ENCODE measurements at places on chromosomes 1 and 21.

DNA sequence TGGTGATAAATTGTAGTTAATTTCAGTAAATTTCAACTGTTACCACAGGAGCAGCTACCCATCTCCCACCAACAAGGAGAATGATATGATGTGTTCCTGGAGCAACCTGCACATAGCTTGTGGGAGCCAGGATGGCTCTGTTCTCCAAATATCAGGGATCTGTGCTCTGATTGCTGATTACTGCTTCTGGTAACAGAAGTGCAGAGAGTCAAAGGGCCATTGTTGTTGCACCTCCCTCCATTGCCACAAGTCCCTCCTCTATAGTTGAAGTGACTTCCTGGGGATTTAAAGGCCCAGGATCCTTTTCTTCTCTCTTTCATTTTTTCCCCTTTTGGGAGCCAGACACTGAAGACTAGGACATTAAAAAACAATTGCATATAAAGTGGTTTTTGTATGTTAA lies 51.6 kb upstream of the HPDL start:
- no peak for DNase-seq

- DNase-seq = no peak
These were observed 1.8 kb downstream of the TMED5 start for GRCh38 chr1:93178418-93178817.

DNA sequence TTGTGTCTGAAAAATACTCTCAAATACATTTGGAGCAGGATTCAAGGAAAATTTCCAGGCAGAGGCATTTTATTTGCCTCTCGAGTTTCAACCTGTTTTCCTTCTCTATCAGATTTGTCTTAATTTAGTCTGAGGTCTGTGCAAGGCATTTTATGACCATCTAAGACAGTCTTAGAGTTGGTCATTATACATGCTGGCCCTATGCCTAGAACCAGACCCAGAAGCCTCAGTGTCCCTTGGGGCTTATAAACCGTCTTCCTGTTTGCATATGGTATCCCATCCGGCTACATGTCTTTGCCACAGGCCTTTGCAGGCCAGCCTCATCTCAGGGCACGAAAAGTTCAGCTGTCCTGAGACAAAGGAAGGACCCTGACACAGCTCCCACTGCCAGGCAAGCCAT lies 346.1 kb downstream of the SIPA1L2 start:
- DNase-seq = peak; percentile 33

GRCh38 chr1:46580140-46580903 lies 23.7 kb downstream of the MKNK1 start:
- DNase-seq = no peak

- DNase-seq = peak; percentile 25
These were observed 4.6 kb upstream of the MMP23B start for GRCh38 chr1:1627261-1627828.

GRCh38 chr1:38431535-38432376 lies 385.2 kb upstream of the POU3F1 start:
- DNase-seq = no peak

DNA sequence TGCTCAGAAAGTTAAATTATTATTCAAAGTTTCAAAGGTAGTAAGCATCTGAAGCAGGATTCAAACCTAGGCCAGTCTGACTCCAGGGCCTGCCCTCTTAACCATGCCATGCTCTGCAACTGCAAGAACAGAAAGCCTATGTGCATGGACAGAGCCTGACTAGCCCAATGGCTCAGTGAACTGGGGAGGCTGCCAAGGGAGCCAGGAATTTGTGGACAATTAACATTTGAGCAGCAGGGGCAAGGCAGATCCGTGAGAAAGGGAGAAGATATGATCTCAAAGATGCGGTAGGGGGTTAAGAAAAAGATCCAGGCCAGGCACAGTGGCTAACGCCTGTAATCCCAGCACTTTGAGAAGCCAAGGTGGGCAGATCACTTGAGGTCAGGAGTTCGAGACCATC lies 6.5 kb upstream of the ATP1A4 start:
- no peak for DNase-seq

DNA sequence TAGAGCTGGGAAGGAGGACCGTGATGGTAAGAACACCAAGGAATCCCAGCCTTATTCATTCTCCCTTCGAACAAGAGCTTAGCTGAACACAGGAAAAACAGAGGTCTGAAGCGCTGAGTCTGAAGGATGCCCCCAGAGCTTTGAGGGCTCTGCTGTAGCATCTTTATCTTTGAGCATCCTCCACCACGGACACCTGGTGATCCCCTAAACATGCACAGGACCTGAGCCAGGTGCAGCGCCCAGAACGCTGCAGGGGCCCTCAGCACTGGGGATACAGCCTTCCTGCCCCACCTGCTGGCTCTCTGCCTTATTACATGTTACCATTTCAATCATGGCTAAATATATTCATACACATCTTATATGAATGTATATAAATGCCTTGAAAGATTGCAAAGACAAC lies 7.7 kb upstream of the GPATCH4 start:
- peak; percentile 71 for DNase-seq

DNA sequence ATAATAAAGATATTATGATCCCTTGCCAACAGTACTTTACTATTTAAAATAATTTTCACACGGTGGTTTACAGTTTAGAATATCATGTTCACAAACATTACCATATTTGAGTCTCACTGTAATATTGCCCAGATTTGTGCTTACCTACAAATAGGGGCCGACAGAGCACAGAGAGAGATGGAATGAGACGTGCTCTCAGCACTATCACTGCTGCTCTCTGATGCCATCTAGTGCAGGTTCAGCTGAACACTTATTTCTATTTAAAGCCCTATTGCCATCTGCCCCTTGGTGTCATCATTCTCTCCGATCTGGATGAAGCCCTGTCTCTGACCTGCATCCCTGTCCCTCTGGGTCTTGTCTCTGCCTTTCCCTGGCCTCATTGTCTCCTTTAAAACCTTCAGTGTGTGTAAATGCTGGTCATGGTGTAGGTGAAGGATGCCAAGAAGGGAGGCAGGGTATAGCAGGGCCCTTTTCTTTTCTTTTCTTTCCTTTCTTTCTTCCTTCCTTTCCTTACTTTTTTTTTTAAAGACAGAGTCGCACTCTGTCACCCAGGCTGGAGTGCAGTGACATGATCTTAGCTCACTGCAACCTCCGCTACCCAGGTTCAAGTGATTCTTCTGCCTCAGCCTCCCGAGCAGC lies 6.9 kb upstream of the GPATCH4 start:
- DNase-seq = peak; percentile 77

- no peak for DNase-seq
These were observed 9.8 kb downstream of the ABCG1 start for GRCh38 chr21:42228709-42229220.

- no peak for DNase-seq
These were observed 11.5 kb upstream of the CCDC27 start for GRCh38 chr1:3740752-3741151.

DNA sequence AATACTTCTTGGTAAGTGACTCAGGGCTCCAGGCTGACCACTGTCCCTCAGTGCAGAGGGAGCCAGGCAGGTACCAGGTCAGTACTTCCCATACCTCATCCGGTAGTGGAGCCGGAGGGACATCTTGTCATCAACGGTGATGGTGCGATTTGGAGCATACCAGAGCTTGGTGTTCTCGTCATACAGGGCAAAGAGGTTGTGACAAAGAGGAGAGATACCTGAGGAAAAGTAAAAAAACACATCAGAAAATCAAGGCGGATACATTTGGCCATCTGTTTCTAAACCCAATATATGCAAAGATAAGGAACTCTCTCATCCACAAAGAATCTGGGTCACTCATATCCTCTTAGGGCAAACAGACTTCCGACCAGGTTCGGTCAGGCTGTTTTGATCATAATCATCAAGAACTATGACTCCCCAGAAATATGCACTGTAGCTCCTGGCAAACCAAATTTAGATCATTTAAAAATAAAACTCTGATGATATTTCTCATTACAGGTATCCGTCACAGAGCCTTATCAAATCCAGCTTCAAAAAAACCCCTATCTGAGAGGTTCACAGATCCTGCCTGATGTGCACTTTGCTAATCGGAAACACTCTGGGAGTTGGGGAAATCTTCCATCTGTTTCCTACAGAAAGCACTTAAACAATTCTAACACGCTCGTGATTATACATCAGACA lies 87.3 kb downstream of the JAK1 start:
- no peak for DNase-seq

GRCh38 chr1:30332116-30333094 lies 391.0 kb downstream of the MATN1 start:
- DNase-seq = no peak

GRCh38 chr1:186897008-186897407 lies 68.3 kb downstream of the PLA2G4A start:
- DNase-seq = no peak

- DNase-seq = no peak
These were observed 12.0 kb upstream of the ETV3L start for GRCh38 chr1:157111396-157112165.

DNA sequence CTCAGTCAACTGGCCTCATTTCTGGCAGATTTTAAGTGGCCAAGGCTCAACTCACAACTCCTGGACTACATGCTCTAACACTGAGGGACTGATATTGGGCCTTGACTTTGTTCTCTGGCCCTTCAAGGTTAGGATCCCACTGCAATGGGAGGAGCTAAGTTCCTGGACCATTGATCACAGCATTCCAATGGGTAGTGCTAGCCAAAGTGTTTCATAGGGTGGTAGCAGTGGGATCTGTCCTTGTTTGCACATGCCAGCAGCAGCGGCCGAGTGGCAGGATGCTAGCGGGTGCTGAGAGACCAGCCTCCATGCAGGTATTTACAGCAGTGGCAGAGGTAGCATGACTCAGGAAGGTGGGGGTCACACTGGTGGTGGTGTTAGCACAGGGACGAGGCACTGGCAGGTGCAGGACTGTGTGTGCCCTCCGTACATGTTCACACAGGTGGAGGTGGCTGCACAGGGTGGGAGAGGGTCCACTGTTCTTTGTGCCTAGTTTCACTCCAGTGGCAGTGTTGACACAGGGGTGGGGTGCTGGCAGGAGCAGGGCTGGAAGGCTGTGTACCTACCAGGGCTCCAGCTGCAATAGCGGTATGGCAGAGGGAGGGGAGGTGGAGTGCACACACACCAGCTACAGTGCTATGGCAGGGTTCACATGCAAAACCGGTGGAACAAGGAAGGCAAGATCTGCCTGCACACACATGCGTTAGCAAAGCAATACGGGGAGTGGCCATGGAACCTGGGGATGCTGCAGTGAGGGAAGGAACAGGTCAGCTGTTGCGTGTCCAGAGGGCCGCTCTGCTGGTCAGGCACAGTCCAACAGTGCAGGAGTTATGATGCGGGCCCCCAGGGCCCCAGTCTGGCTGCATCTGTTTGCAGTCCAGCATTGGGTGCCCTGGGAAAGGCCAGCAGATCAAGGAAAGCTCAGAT lies 51.7 kb downstream of the COL24A1 start:
- no peak for DNase-seq

- DNase-seq = peak; percentile 19
These were observed 80.3 kb downstream of the RUNX3 start for GRCh38 chr1:24849672-24850295.

DNA sequence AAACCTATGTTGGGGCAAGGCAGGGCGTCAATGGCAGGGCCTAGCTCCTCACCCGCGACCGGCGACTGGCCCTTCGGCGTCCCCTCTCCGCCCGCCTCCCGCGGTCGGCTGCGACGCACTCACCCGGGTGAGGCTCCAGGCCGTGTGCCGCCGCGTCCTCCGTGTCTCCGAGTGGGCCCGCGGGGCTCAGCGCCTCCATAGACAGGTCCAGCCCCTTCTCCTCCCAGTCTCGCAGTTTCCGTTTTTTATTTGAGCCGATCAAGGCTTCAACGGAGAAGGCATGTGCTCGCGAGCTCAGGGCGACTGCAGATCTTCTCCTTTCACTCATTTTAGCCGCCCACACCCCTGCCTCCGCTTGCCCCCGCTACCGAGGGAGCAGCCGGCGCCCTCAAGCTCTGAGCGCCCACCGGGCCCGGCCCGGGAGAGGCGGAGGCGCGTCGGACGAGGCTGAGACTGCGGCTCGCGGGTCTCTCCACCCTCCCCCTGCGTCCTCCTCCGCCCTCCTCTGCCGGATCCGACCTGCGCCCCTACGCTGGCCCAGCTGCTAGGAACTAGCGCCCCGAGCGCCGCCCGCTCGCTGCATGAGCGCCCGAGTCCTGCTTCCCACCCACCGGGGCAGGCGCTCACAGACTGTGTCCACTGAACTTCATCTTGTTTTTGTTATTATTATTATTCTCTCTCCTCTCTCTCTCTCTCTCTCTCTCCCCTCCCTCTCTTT lies 516 bp downstream of the TBX15 start:
- DNase-seq = no peak

- DNase-seq = peak; percentile 29
These were observed 58.0 kb downstream of the RBM11 start for GRCh38 chr21:14273736-14274538.

GRCh38 chr1:203084588-203085527 lies 954 bp downstream of the MYOG start:
- DNase-seq = no peak

DNA sequence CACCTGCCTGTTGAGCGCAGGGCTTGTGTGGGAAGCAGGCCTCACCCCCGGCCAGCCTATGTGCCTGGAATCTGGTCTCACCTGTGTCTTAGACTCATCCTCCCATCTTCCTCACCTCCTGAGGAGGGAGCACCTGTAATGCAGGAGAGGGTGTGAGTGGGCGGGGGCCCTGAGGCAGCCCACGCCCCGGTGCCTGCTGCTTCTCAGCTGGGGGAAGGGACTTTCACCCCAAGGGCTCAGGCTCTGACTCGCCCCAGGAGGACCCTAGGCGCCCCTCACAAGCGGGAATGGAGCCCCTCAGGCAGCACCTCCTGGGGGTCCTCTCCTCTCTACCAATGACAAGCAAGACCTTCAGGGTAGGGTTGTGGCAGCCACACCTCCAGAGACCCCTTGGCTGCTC lies 6.7 kb upstream of the ZNF670 start:
- DNase-seq = no peak

DNA sequence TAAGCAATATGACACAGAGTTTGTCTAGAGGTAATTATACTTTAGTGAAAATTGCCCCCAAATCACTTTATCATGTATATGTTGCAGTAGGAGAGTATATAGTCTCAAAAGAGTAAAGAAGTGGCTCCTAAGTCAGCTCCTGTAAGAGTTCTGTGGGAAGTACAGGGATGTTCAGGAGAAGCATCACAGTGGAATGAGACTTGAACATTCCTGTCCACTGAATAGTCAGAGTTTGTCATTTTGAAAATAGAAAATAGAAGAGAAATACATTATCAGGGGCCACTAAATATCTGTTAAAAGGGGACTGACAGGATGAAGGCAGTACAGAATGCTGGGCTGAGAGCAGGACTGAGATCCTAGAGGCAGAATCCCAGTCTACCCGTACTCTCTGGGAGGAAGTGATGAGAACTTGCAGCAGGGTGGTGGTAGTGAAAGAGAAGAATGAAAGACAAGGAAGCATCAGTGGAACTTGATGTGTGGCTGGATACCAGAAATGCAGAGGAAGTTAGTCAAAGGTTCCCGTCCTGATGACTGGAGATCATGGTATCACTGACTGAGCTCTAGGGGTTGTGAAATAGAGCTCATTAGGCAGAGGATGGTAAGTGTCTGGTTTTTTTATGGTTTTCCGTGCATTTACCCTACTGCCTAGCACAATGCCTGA lies 153.4 kb downstream of the FMN2 start:
- DNase-seq = no peak

DNA sequence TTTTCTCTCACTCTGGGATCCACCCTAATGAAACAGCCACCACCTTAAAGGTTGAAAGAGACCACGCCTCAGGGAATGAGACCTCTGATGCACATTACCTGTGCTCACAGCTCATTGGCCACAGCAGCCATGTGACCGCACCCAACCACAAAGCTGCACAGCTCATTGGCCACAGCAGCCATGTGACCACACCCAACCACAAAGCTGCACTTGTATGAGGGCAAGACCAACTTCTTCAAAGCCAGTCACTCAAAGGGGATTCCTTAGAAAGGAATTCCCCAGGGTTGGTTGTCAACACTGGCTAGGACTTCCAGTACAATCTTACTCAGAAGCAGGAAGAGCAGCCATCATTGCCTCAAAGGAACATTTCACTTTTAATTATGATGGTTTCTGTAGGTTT lies 43.6 kb upstream of the PDE9A start:
- DNase-seq = peak; percentile 66
